ENCODE measurements at places on chromosomes 13 and 19.

GRCh38 chr13:43558326-43558725 lies 228.4 kb downstream of the ENOX1 start:
- no peak for DNase-seq

DNA sequence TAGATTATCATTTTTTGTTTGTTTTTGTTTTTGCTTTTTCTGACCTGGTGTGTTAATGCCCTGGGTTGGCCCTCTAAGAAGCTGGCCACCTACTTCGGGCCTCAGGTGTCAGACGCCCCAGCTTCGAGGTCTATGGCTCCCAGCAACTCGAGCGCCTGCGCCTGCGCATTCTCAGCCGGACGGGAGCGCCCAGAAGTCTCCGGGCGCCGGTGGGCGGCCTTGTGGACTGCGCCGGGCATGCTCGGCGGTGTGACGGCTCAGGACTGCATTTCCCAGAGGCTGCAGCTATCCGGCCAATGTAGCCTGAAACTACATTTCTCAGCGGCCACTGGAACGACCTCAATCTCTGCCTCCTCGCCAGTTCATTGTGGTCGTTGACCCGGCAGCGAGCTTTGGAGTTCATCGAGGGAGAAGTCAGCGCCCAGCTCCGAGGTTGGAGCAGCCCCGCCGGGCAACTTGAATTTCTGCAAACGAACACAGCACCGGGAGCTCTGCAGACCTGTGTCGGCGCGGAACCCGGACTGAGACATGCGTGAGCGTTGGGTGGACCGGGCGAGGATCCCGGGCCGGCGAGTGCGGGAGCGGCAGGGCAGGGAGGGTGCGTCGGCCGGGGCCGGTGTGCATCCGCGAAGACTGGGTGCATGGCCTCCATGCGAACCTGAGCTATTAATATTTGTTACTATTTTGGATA lies at the start of gene ZNF30:
TSS of gene ZNF30 (plus strand) at position 219 of the 691 bp plus-strand sequence. CDS start 3,045 bp downstream, outside the sequence.
- peak; percentile 65 for DNase-seq

DNA sequence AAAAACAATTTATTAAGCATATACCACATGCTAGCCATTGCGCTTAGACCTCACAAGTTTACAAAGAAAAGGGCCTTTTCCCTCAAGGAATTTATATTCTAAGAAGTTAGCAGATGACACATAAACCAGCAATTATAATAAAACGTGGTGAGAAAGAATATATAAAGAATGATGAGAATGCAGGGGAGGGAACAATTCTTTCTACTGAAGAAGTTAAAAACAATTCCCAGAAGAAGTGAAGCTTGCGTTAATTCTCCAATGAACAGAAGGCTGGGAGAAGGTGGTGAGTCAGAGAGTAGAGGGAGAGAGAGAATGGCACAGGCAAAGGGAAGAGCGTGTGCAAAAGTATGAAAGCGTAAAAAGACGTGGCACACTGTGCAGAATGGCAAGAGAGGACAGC lies 69.5 kb upstream of the ZDHHC20 start:
- DNase-seq = no peak

GRCh38 chr13:73754727-73755292 lies 379.4 kb downstream of the KLF12 start:
- DNase-seq = peak; percentile 21

DNA sequence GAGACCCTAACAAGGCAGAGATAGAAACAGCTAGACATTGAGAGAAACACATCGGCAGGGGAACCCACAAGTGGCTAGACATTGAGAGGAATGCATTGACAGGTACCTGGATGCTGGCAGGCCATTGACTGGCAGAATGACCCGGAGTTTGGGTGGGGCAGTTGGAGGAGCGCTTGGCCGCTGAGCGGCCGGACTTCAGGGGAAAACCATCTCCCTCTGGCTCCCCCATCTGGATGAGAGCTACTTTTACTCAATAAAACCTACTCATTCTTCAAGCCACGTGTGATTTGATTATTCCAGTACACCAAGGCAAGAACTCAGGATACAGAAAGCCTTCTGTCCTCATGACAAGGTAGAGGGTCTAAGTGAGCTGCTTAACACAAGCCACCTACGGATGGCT lies 473.4 kb downstream of the SLITRK5 start:
- DNase-seq = no peak

GRCh38 chr13:27269114-27269665 lies 1.4 kb upstream of the RASL11A start:
- no peak for DNase-seq

DNA sequence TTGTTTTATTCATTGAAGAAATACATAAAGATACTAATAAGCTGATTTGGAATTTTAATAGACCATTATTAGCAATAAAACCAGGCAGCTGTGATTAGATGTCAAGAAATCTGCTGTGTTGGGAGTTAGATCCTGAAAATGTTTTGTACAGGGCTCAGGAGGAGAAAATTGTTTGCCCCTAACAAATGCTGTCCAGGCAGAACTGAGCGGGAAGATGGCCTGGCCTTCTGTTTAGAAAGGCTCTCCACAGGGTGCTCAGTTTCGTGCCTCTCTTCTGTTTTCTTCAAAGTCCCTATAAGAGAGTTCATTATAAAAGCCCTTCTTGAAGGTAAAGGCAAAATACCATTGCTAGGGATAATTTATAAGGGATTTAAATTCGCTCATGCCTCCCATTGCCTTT lies 64.1 kb downstream of the ERCC5 start:
- DNase-seq = no peak

- no peak for DNase-seq
Observed at GRCh38 chr19:16343156-16343555, 18.5 kb downstream of the KLF2 start.

GRCh38 chr13:36288794-36289391 lies 8.7 kb downstream of the CCDC169 start:
- DNase-seq = no peak

GRCh38 chr13:36945078-36945477 lies 25.0 kb upstream of the SMAD9 start:
- DNase-seq = no peak

DNA sequence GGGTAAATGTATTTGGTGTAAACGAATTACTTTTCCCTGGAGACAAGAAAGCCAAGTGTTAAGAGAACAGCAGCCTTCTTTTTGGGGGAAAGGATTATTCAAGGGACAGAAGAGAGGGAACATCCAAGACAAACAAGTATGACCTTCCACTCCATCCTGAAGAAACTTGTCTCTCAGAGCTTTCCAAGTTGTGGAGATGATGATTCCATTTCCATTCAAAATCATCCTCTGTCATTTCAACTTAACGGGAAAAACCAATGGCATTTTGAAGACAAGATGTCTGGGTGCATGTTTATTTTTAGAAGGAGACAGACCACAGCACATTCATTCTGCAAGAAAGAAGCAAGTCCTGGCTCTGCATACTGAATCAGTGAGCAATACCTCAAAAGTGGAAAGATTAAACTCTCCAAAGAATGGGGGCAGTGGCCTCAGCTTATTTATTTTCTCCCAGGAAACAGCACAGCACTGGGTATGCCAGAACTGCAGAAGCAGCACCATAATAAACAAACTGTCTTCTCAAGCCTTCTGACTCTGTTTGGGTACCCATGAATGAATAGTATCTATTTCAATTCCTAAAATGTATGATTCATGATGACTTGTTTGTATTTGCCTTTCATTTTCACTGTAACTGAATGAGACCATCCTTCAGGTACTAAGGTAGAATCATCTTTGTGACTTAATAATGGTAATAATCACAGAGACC lies 541.0 kb downstream of the RFC3 start:
- DNase-seq = no peak

All from stimulated activated CD4-positive, alpha-beta T cell treated with anti-CD3 and anti-CD28 coated beads, TNF-alpha, amount 100 ng/mL, for 48 hours (primary cell).